ENCODE measurements at places on chromosomes 7 and 10.

GRCh38 chr10:35378541-35379210 is 42.4 kb downstream of the CCNY start:
- DNase-seq: no peak

GRCh38 chr7:50667338-50667737 is 102.1 kb upstream of the DDC start:
- DNase-seq: no peak

DNA sequence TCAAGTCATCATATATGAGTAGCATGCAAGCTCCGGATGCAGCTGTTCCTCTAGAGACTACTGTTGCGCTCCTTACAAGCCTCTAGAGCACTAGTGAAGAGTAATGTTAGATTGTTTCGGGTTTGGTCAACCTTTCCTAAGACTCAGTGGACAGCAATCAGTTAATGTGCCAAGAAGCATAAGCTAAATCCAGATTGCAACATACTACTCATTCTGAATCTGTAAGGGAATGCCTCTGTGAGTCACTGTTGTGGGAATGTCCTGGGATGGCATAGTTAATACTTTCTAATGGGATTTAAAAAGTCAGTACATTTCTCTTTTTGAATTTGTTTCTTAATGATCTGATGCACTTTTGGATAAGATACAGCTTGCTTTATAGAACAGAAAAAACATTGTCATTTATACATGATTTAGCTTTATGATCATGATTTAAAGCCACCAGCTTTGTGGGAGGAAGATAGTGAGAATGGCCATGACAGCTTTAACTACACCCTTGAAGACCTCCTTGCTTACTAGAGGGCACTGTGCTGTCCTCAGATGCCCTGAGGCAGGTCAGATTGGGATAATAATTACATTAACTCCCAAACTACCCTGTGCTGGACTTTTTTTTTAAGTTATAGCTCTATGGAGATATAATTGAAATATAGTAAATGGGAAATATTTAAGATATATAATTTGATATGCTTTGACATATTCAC is 138.4 kb downstream of the SDK1 start:
- DNase-seq: no peak

DNA sequence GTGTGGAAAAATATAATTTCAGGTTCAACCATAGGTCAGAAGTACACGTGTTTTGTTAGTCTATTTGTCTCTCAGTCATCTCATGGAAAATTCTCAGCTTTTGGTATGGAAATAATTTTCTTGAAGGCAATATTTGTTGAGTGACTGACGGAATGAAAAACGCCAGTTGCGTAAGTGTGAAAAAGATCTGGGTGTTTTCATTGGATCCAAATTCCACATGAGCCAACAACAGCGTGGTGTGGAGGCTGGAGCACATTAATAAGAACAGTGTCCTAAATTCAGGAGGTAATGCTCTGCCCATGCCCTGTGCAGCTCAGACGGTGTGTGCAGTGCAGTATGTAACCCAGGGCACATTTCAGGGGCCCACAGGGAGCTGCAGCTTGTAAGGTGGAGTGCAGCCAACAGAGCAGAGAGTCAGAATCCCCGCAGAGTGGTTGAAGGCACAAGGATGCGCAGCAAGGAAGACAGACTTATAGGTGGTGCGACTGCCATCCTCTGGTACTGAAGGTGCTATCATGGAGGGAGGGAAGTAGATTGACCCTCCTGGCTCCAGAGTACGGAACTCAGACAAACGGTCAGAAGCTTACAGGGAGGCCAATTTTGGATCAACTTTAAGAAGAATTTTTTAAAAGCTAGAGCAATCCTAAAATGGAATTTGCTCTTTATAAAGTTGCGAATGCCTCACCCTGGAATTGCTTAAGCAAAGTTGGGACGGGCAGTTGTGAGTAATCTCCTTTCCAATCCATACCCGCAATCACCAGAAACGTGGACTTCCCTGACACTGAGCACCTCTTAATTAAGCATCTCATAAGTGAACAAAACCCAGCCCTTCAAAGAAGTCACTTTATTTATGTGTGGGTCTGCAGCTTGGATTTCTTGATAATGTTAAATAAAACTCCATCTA is 38.0 kb downstream of the EGFR start:
- DNase-seq: no peak

DNA sequence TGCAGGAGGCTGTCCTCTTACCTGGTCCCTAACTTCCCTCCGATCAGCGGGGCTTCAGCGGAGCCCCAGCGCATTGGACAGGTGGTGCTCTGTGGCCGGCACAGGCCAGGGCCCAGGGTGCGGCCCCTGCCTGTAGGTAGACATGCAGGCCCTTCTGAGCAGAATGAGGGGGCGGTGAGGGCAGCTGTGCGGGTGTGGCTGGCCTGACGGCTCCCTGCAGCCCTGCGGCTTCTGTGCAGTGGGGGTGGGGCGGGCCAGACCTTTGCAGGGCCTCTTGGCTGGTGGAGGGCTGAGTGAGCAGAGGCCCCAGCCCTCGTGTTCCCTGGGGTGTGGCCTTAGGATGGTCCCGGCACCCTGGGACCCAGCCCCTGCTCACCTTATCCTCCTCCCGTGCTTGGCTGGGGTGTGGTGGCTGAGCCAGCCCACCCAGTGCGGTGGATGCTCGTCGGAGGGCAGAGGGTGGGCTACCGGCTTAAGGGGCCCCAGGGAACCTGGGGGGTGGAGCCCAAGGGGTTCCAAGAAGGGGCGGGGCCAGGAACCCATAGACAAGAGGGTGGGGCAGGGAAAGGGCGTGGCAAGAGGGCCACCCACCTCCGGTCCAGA is 175.2 kb upstream of the TNRC18 start:
- DNase-seq: no peak

- no peak for DNase-seq
Observed at GRCh38 chr7:100588438-100588837, 2.3 kb downstream of the FBXO24 start.

DNA sequence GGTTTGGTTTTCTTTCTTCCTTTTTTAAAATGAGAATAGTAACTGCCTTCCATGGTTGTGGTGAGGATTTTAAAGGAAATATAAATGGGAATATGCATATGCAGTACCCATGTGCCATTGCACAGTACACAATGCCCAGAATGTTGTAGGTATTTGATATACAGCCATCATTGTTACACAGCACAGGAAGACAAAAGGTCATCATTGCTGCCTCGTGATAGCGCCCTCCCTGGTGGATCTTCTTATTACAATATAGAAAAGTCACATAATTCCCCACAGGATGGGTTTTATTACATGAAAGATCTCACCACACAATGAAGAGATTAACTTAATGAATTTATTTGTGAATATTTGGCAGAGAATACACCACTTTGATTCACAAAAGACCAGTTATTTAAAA is 76.5 kb downstream of the PPP1R17 start:
- no peak for DNase-seq

DNA sequence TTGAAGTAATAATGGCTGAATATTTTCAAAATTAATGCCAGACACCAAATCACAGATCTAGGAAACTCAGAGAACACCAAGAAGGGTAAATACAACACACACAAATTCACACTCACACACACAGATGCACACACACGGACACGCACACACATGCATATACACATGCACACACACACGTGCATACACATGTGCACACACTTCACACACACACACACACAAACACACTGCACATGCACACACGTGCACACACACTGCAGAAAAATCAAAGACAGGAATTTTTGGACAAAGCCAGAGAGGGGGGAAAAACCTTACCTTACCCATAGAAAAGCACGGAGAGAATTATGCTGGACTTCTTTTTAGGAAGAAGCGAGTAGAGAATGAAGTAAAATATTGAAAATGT is 547.4 kb downstream of the PTPRN2 start:
- DNase-seq: no peak

- DNase-seq: no peak
Observed at GRCh38 chr7:129412501-129412900, 21.7 kb upstream of the STRIP2 start.

DNA sequence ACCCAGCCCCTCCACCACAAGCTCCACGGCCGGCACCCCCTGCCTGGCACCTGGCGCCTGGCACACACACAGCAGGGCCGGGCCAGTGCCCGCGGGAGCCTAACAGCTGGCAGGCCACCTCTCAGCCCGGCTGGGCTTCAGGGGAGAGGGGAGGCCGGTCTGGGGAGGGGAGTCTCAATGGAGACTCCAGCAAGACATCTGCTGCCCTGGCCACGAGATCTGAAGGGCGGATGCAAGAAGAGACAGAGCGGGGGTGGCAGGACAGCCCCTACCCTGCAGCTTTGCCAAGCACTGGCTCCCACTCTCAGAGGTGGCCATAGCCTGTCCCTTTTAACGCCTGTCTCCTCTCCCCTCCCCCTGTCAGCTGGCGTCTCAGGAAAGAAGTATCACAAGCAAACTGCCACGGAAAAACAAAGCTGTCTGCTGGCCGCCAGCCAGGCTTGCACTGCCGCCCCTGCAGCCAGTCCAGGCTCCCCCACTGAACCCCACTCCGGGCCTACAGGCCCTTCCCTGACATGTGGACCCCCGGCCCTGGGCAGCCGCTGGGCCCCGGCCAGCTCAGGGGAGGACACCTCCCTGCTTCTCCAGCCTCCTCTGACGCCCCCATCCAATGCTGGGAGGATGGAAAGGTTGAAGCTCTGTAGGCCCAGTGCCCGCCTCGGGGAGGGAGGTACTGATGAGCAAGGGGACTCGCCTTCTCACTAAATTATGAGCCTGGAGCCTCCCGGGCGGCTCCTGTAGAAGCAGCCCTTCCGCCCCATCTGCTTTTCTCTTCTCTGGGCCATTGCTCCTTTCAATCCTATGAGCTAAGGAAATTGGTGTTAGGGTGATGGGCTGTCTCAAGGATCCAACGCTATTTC is 178.4 kb downstream of the ARHGAP12 start:
- no peak for DNase-seq

DNA sequence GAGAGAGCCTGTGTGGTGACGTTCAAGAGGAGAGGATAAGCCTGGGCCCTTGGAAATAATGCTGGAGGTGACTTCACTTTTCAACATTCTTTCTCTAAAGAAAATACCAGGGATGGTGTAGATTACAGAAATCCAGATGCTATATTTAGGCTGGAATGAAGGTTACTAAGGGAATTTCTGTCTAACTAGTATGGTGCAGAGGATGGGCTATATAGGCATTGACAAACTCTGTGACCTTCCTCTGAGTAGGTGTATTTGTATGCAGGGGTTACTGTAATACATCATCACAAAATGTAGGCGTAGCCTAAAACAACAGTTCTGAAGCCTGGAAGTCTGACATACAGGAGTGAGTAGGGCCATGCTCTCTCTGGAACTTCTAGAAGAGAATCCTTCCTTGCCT is 155.3 kb upstream of the INHBA start:
- no peak for DNase-seq

DNA sequence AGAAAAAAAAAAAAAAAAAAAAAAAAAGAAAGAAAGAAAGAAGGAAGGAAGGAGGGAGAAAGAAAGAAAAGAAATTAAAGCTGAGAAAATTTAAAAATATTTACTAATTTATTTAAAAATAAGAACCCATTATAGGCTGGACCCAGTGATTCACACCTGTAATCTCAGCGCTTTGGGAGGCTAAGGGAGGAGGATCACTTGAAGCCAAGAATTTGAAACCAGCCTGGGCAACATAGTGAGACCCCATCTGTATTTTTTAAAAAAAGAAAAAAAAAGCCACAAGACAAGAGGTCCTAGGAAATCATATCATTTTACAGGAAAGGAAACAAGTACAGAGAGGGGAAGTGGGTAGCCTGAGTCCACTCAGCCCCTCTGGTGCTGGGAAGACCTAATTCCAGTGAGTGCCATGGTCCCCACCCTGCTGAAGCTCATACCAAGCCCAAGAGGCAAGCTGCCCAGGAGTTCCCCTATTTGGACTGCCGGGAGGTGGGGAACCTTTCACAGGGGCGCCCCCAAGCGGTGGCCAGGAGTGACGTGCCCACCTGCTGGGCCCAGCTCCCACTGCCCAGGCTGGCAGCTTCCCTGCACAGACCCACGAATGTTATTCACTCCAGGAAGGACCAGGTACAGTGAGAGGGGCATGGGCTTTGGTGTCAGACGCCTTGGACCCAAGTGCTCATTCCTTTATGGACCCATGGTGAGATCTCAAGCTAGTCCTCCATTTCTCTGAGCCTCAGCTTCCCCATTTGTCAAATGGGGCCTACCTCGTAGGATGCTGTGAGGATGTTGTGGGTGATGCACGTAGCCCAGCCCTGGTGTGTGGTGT is 133.6 kb downstream of the ZMIZ1 start:
- DNase-seq: no peak

All from activated CD4-positive, CD25-positive, alpha-beta regulatory T cell (primary cell).